Brain pericyte (primary cell): ENCODE measurements at places on chromosomes 11 and 22.

- DNase-seq = no peak
Measured at GRCh38 chr22:35335468-35335867, 35.8 kb downstream of the TOM1 start.

- DNase-seq = no peak
Measured at GRCh38 chr11:102632026-102632425, 6.9 kb upstream of the MMP20 start.

DNA sequence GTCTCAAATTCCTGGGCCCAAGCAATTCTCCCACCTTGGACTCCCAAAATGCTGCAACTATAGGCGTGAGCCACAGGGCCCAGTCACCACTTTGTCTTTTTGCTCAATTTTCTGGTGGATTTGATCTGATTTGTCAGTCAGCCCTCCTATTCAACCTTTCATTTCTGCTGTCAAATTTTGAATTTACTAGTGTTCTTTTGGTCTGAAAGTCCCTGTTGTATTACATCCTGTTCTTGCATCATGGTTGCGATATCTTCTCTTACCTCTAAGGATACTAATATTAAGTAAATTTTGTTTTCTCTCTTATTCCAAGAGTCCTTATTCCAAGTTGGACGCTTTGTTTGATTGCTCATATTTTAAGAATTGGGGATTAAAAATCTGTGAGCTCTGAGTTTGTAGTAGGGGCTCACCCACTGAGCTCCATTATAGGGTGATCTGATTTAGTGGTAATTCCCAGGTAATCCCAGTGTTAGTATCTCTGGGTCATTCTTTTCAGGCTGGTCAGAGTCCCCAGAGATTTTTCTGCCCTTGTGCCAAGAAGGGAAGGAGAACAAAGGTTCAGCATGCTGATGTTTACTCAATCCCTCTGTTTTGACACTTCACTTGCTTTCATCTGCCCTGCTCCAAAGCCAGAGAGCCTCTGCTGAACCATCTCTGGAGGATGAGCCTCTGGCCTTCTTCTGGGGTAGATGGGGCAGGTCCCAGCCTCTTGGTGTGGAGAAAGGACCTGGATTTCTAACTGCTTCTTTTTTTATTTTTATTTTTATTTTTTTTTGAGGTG, 10.0 kb downstream of the UPB1 start:
- no peak for DNase-seq

DNA sequence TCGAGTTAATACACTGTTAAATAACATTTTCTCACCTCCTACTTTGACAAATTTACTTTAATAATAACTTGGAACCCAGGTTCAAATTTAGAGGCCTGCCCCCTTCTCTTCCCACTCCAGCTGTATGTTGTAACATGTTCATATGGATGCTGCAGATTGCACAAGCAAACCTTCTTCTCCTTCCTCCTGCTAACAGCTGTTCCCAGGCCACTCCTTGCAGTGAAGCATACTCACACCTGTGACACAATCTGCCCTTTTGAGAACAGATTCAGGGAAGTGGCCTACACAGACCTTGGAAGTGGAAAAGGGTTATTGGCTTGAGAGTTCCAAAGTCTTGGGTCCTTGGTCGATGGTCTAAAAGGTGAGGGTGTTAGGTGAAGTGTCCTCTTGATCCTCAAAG, 131.9 kb downstream of the TEAD1 start:
- DNase-seq = no peak

- DNase-seq = no peak
Measured at GRCh38 chr11:132463295-132464002, 1068.9 kb downstream of the OPCML start.
